ENCODE measurements at places on chromosomes 4 and X.
A peak's percentile ranks its signal among the peaks of the same experiment; 100 is the strongest.

GRCh38 chr4:63459329-63459728 is 949.9 kb downstream of the TECRL start:
- no peak for DNase-seq

- no peak for DNase-seq
These were observed 16.1 kb downstream of the BCOR start for GRCh38 chrX:40081679-40082068.

DNA sequence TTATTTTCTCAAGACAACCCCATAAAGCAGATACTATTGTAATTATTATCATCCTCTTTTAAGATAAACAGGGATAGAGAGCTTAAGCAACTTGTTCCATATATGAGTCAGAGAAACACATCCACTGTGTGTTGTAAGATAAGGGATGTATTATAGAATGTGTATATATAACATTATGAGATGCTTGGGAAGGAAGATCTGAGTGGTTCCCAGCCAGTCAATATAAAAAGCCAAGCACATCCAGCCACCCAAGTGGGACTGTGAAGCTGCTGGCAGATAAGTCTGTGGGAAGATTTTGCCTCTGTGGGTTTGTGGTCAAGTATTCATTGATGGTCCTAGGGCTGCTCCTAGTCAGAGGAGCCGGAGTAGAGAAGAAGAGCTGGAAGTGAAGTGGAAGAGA is 16.5 kb upstream of the BMPR1B start:
- no peak for DNase-seq

GRCh38 chr4:163167333-163167626 is 590 bp upstream of the NAF1 start:
- no peak for DNase-seq

DNA sequence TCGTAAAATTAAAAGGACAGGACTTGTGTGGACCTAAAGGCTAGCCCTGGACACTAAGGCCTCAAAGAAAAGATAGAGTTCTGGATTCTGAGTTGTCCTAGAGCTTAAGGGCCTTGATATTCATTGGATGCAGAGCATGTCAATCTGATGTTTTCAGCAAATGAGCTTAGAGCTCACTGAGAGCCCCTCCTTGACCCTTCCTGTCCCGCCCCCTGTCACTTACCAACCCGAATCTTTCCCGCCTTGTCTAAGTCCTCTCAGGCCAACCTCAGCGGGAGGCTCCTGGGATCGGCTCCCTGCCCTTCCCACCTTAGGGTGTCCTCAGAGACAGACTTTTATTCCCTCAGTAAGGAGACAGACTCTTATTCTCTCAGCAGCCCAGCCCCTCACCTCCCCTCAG is at the start of gene CT47C1:
Gene CT47C1, plus strand, starts transcription at position 250 of the 400 bp plus-strand sequence. CDS start 233 bp downstream, outside the sequence.
- DNase-seq: no peak

- DNase-seq: no peak
These were observed 115.8 kb upstream of the INPP4B start for GRCh38 chr4:142961866-142962265.

- DNase-seq: no peak
These were observed 8.1 kb downstream of the MBNL3 start for GRCh38 chrX:132480581-132481203.

DNA sequence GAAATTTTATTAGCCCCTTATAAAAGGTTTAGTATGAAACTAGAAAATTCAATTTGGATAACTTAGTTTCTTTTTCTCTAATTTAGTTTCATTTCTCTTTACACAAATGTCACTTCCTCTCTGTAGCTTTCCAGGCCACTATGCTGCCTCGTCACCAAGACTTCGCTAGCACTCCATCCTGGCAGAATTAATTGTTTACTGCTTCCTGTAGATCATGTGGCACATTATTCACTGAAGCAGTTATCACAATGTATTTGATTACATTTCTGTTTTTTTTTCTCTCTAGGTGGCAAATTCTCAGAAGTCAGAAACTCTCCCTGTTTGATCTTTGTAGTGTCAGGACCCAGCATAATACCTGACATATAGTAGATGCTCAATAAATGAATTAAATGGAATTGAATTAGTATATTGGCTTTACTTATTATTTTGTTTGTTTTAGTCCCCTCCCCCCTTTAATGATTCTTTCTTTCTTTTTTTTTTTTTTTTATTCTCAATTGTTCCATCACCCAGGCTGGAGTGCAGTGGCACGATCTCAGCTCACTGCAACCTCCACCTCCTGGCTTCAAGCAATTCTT is 9.3 kb upstream of the SAT1 start:
- DNase-seq: peak; percentile 36

GRCh38 chr4:147326591-147326990 is 154.3 kb upstream of the EDNRA start:
- DNase-seq: no peak

DNA sequence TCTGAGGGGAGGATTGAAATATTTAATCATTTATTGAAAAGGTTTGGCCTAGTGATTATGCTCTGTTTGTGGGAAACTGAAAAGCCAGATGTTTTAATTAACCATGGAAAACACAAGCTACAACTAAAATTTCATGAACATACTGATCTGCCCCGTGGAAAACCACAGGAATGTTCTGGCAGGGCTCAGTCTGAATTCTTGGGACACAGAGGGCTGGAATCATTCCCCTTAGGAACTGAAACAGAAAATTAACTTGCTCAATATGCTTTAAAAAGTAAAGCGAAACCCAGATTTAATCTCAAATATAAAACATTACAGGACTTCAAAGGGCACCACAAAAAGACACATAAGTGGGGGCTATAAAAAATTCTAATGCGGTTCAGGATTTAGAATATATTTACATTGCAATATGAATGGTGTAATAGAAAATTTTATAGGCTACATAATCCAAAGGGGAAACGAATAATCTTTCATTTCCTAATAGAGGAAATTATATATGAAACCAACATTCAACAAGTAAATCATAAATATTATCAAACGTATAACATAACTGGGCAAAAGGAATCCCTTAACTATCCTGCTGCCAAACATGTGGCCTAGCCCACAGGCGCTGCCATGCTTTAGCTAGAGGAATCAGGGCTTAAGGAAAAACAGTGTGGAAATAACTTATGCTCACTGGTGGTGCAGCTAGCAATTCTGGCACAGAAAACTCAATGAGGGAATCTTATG is 70.9 kb downstream of the APBB2 start:
- no peak for DNase-seq

GRCh38 chr4:16269240-16269639 is 43.0 kb upstream of the TAPT1 start:
- no peak for DNase-seq

GRCh38 chr4:16524911-16525554 is 298.8 kb upstream of the TAPT1 start:
- DNase-seq: no peak

DNA sequence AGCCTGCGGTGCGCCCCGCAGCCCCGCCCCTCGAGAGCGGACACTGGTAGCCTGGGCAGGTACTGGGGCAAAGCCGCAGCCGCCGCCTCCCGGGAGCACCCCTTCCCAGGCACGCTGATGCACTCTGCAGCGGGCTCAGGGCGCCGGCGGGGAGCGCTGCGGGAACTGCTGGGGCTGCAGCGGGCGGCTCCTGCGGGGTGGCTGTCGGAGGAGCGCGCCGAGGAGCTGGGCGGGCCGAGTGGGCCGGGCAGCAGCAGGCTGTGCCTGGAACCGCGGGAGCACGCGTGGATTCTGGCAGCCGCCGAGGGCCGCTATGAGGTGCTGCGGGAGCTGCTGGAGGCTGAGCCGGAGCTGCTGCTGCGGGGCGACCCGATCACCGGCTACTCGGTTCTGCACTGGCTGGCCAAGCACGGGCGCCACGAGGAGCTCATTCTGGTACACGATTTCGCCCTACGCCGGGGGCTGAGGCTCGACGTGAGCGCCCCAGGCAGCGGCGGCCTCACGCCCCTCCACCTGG is 401 bp downstream of the SOWAHD start:
- DNase-seq: peak; percentile 37

GRCh38 chr4:23932901-23933308 is 43.1 kb upstream of the PPARGC1A start:
- DNase-seq: no peak

GRCh38 chr4:7673121-7673520 is 238.4 kb upstream of the PSAPL1 start:
- no peak for DNase-seq

GRCh38 chrX:132119821-132120515 is 7.9 kb downstream of the FRMD7 start:
- no peak for DNase-seq

DNA sequence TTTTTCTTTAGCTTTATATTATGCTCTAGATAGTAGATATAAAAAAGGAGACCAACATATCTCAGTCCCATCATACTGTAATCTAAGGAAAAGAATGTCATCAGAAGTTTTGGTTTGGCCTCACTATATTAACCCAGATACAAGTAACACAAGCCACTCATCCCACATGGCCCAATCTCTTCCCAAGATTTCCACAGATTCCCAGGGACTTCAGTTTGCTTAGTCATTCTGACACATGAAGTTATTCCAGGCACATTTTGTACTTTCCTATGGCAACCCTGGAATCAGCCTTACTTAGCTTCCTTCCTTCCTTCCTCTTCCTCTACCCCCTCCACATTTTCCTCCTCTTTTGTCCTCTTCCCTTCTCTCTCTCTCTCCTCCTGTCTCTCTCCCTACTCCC is 21.7 kb upstream of the DCLK2 start:
- DNase-seq: no peak

- no peak for DNase-seq
These were observed 232.3 kb downstream of the FRMPD4 start for GRCh38 chrX:12370497-12370986.

DNA sequence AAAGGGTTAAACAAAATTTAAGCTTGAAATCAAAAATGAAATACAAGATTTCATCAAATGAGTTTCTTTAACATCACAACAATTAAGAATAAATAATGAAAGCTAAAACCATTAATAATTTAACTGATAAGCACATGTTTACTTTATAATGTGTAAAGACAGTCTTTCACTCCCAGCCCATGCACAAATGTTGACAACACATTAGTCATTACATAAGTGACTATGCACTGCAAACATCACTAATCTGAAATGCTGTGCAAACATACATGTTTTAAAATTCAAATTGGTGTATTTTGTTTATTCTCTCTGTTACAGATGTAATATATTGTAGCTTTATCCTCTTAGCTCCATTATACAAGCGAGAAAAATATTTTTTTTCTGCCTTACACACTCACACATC is 220.6 kb upstream of the CPXCR1 start:
- no peak for DNase-seq

Measured in naive thymus-derived CD8-positive, alpha-beta T cell (primary cell).